ENCODE measurements at places on chromosomes 7 and 10.

- no peak for DNase-seq
Observed at GRCh38 chr10:78713659-78714058, 355.1 kb upstream of the ZMIZ1 start.

DNA sequence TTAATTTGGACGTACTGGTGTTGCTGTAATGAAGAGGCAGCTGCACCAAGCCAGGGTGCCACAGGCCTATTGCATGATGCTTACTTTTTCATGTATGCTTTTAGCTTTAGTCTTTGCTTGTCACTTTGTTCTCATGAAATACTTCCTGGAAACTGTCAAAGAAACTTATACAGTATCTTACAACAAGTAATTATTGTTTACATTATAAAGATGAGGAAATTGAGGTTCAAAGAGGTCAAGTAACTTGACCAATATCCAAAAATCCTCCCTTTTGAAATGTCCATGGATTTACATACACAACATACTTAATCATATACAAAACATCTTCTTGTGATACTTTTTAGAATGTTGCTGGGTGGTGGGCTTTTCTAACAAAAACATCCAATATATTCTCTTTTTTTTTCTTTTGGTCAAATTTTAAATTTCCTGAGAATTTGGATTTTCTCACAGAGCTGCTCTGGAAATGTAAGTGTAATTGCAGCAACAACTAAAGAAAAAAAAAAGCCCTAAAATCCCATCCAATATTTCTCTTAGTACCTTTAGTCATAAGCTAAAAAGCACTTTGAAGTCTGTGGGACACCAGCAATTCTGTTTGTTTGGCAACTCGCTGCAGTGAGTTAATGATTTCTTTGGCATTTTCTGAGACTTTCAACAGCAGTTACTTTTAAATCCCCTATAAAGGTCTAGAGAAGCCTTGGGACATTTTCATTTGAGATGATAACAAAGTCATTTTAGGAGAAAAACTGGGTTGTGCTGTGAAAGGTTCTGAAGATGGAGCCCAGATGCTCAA is 500.6 kb upstream of the IGFBP3 start:
- DNase-seq = no peak

- DNase-seq = peak; percentile 55
Observed at GRCh38 chr10:84540617-84541288, 212.4 kb downstream of the CCSER2 start.

DNA sequence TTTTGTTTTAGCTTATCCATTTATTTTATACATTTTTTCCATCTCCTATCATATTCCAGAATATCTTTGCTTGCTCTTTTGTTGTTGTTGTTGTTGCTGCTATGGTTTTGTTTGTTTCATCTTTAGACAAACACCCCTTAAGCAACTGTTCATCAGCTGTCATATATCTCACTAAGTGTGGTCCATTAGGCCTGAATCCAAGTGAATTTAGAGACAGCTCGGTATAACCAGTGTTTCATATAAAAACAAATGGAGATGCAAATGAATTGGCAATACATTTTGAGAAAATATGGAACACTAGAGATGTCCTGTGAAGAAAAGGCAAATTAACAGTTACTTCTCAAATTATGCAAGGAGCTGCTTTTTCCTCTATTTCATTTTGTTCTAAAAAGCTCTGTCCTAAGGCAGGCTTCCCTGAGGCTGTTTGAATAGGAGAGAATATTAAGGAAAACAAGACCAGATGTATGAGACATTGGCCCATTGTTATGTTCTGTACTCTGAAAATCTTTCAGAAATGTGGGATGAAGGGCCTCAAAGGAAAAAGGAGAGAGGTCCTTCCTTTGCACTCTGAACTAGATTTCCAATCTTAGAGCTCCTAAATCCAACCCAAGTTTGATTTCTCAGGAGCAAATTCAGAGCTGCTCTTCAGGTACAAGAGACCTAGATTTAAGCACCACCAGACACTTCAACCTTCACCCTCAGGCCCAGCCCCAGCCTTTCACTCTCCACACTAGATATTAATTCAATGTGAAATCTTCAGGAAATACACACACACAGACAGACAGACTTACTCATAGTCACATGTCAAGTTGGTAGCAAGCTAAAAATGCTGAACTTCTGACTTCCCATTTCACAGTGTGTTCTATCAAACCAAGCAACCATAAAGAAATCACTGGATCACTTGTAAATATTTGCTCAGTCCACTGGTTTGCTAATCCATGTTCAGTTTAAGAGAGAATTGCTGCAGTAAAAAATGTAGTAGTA is 5.4 kb downstream of the TFEC start:
- peak; percentile 41 for DNase-seq

GRCh38 chr7:57423768-57424167 is 26.2 kb upstream of the ZNF716 start:
- DNase-seq = no peak

GRCh38 chr10:7301006-7301778 is 109.6 kb downstream of the SFMBT2 start:
- no peak for DNase-seq

DNA sequence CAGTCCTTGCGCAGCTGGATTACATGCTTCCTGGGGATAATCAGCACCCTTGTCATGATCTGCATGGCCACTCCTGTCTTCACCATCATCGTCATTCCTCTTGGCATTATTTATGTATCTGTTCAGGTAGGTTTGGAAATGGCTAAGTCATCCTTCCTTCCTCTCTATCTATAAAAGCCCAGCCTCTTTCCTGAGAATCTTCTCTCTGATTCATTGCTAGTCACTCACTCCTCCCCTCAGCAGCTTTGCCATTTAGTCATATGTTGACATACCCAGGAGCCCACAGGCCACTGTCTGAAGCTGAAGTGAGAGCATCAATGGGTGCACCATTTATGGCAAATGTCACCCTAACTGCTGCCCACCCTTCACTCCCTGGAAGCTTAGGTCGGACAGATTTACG is 52.0 kb downstream of the ABCC2 start:
- DNase-seq = peak; percentile 91

- DNase-seq = no peak
Observed at GRCh38 chr10:13309792-13310191, 9.9 kb upstream of the PHYH start.

GRCh38 chr10:7541137-7542087 is 125.4 kb downstream of the ITIH5 start:
- peak; percentile 25 for DNase-seq

DNA sequence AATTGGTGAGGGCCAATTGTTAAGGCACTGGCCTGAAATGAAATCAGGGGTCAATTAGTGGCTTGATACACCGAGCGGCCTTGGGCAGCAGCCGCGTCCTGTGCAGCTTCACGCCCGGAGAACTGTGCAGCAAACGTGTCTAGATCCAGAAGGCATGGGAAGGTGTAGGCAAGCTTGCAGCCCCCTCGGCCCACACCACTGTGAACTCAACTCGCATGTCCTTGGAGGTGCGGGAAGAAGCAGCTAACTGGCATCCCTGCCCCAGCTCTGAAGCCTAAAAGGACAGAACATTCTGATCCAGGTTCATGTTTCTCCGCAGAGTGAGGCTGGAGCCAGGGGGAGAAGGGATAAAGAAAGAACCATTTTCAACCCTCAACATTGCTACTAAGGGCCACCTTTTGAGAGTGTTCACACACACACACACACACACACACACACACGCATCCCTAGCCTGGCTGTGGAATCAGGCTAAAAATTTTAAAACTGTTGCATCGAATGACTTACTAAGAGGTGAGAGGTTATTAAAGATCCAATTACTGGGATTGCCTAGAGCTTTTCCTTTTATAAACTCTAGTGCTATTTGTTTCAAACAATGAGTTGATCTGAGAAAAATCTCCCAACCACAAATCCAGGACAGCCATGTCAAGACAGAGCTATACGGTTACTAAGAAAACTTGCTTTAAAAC is 104.0 kb downstream of the PARP12 start:
- no peak for DNase-seq

DNA sequence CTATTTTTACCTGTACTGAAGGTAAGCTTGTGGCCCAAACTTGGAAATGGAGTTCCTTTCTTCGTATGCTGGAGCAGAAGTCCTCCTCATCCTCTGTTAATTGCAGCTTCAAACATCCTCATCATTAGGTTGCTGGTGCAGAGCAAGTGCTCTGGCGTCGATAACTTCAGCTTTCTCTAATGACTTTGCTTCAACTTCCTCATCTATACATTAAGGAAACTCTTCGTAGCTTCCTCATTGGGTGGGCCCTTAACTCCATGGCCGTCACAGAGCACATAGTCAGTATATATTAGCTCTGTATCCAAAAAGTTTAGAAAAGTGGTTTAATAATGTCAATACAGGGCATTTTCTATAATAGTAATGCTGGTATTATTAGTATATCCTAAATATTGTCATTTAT is 447.7 kb downstream of the SUGCT start:
- no peak for DNase-seq

GRCh38 chr7:35650751-35651150 is 44.2 kb downstream of the HERPUD2 start:
- DNase-seq = no peak

GRCh38 chr7:47154791-47155190 is 427.1 kb downstream of the TNS3 start:
- peak; percentile 25 for DNase-seq

GRCh38 chr7:156024201-156024600 is 211.9 kb upstream of the SHH start:
- no peak for DNase-seq

GRCh38 chr7:40584667-40585433 is 450.0 kb downstream of the SUGCT start:
- DNase-seq = peak; percentile 45

DNA sequence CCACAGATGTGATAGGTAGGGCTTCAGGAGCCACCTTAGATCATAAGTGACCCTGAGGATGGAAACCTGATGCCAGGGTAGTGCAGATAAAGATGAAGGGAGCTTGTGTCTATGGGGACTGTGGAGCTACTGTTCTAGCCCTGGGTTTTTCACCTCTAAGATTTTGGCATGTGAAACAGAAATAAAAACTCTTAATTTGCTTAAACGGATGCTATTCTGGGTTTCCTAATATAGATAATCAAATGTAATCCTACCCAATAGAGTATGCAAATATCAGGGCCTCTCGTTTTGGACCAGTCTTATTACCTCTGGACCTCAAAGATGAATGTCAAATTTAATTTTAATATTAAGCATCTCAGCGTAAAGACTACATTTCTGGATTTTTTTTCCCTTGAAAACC is 49.3 kb downstream of the ABCB4 start:
- DNase-seq = no peak

DNA sequence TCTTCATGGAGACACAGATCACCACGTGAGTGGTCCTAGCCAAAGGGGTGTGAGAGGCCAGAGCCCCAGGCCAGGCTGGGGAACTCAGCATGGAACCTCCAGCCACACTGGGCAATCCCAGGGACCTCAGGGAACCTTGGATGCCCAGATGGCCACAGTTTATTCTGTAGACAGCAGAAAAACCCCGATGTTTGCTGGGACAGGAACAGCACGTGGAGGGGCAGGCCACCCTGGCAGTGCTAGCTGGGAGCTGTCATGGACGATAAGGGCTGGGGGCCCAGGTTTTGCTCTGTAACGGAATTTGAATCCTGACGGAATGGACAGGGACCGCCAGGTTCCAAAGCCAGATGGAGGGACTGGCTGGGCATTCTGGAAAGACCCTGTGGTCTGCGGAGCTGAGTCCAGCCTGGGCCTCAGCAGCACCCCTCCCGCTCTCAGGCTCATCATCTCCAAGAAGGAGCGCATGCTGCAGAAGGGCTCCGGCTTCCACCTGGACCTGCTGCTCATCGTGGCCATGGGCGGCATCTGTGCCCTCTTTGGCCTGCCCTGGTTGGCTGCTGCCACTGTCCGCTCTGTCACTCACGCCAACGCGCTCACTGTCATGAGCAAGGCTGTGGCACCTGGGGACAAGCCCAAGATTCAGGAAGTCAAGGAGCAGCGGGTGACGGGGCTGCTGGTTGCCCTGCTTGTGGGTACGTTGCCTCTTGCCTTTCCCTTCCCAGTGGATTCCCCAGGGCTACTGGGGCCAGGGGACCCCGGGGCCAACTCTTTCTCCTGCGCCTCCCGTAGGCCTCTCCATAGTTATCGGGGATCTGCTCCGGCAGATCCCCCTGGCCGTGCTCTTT is 5.6 kb downstream of the FASTK start:
- DNase-seq = no peak

DNA sequence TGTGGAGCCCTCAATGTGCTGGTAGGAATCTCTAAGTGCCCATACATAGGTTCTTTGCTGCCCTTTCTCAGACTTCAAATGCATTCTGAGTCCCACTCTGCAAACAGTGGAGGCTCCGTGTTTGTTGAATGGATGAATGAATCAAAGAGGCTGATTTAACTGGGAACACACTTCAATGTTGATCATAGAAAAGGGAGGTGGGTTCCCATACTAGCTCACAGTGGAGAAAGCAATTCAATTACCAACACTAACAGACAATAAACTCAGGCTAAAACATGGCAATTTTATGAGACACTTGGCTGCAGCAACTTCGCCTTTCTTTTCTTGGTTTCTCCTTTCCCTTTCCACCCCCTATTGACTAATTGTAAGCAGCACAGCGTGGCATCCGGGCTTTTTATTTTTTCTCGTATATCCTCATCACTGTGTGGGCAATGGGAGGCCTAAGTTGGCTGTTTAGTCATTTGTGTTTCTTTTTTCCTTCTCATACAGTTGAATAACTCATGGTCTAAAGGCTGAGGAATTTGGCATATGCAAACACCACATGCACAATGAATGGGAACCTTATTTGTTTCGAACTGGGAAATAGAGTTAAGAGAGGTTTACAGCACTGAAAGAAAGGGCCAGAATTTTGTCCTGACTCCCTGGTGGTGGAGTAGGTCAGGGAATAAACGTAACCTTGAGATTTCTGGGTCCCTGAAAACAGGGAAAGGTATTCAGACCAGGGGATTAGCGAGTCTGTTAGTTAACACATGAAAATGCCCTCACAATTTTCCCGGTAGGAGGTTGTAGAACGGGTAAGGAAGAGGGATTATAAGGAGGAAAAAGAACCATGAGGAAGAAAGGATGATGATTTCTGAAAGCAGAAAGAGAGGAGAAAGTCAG is 858.5 kb downstream of the KCNMA1 start:
- peak; percentile 26 for DNase-seq

DNA sequence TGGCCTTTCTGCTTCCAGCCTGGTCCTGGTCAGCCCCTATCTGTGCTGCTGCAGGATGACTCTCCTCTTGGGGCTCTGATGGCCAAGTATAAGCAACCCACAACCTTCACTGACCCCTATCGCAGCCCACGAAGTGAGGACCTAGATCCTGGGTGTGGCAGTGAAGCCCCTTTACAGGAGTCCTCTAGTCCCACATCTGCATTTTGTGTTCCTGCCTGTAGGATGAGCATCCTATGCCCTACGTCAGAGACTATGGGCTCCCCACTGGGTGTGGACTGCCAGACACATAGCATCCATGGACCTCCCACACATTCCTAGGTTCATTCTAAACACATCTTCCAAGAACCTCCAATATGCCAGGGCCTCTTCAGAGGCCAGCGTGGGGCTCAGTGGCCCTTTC is 29.0 kb downstream of the ARHGAP22 start:
- no peak for DNase-seq

DNA sequence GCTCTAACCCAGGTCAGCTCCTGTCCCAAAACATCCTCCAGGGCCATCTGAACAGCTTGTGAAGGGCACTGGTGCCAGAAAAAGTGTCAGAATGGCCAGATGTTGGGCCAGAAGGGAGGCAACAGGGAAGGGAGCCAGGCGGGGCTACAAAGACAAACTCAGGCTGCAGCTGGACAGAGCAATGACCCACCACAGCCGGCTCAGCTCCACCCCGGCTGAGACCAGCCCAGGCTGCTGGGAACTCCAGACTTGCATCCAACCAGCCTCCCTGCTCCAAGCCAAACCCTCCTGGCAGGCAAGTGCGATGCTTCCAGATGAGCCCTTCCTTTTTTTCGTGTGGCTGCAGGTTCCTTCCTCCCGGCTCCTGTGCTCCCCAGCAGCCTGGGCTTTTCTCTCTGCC is 466.9 kb downstream of the PTPRN2 start:
- DNase-seq = no peak

Data from fibroblast of mammary gland (primary cell).